ENCODE measurements at places on chromosomes 6 and 20.

DNA sequence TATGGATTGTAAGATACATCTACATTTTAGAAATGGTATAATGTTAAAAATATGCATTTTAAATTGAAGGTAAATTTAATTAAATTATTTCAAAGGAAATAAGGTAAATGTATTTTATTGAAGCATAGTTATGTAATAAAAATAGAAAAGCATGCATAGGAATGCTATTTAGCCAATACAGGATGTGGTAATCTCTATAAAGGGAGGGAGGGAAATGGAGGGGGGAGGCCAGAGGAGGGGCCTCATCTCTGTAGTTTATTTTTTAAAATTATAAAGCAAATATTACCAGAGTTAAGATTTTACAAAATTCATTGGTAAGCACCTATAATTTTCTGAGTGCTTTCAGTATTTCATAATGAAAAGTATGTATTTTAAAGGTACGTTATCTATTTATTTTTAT, 27.2 kb downstream of the SLC16A10 start:
- DNase-seq, result no peak

DNA sequence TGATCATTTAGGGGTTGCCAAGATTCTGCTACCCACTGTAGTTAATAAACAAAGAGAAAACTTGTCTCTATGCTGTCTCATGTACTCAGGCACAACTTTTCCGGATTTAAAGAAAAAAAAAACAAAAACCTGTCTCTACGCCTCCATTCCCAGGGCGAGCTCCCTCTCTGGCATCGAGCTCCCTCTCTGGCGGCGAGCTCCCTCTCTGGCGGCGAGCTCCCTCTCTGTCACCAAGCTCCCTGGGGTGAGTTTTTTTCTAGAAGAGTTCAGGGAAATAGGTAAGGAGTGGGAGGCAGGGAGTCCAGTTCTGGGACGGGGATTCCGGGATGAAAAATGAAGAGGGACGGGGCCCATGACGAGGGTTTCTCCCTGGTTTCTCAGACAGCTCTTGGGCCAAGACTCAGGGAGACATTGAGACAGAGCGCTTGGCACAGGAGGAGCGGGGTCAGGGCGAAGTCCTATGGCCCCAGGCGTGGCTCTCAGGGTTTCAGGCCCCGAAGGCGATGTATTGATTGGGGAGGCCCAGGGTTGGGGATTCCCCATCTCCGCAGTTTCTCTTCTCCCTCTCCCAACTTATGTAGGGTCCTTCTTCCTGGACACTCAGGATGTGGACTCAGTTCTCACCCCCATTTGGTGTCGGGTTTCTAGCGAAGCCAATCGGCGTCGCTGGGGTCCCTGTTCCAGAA, 16.5 kb upstream of the HLA-A start:
- DNase-seq, result no peak

DNA sequence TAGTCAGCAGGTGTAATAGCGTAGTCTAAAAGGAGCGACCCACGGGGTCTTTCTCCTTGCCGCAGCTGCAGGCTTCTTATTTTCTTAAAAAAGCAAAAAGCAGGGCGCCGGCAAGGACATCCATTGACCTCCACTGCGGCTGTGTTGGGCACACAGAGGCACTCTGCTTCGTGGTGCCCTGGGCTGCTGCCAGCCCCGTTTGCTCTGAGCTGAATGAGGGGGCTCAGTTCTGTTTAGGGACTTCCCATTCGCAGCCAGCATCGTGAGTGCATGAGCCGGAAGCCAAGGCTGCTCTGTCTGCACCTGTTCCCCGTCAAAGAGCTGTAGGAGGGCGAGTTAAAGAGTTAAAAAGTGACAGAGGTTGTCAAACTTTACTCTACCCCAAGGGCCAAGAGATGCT, 1.7 kb upstream of the SLC22A2 start:
- DNase-seq, result no peak

DNA sequence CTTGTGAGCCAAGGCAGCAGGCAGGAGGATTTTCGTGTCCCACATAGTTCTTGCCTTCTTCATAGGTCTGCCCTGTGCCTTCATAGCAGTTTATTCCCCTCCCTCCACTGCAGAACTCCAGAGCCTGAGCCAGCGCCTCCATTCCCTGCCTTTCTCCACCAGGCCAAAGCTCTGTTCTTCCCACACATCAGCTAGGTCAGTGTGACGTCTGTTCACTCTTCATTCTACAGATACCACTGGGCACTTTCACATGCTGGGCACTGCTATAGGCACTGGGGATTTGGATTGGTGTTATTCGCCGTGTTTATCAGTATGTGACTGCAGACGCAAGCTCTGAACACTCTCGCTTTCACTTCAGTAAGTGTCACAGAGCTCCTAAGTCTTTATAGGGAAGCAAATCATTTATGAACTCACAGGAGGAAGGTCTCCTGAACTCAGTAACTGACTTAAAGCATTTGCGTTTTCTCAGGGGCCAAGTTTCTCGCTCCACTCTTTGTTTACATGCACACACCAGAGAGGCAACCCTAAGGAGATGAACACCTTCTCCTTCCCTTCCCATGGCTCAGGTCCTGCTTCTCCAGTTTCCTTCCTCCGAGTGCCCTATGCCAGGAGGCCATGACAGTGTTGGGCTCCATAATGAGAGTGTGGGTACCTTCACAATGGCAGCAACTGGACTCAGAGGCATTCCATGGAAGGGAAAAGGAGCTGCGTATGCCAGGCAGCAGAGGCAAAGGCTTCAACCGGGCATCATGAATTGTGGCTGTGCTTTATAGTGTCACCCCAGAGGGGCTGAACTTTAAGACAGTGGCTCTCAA, 6.3 kb upstream of the APMAP start:
- DNase-seq, result no peak

GRCh38 chr6:1538810-1539478, 70.8 kb upstream of the FOXC1 start:
- no peak for DNase-seq

DNA sequence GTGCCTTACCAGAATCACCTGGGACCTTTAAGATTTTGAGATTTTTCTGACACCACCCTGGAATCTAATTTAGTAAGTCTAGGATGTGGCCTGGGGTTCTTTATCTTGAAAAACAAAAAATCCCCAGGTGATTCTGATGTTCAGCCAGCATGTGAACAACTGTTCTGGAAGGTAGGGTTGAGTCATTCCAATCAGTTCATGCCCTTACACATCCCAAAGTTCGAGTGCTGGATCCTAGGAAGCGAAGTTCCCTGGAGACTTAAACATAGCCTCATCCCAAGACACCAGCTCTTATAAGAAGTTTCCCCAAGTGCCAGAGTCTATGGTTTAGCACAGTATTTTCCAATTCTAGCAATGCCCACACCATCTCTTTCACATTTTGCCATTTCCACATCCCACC, 6.3 kb upstream of the TSHZ2 start:
- no peak for DNase-seq

GRCh38 chr6:75114806-75115205, 91.0 kb downstream of the COL12A1 start:
- no peak for DNase-seq

- no peak for DNase-seq
Measured at GRCh38 chr6:105501826-105502344, 99.0 kb upstream of the PREP start.

- DNase-seq, result no peak
Measured at GRCh38 chr6:53326372-53327016, 22.3 kb downstream of the ELOVL5 start.

DNA sequence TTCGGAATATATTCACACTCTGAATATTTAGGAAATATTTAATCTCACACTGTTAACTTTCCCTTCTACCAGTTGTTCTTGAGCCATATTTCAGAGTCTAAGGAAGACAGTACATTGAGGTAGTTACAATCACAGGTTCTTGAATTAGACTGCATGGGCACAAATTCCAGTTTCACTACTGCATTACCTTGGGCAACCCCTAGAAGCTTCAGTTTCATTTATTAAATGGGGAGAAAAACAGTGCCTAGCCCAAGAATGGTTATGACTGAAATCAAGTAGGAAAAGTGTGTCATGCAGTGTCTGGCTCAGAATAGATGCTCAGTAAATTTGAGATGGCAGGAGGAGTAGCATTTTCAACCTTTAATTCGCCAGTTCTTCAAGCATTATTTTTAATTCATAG, 124.5 kb upstream of the SAMD5 start:
- no peak for DNase-seq

- no peak for DNase-seq
Measured at GRCh38 chr6:42935322-42935721, 6.0 kb downstream of the CNPY3 start.

DNA sequence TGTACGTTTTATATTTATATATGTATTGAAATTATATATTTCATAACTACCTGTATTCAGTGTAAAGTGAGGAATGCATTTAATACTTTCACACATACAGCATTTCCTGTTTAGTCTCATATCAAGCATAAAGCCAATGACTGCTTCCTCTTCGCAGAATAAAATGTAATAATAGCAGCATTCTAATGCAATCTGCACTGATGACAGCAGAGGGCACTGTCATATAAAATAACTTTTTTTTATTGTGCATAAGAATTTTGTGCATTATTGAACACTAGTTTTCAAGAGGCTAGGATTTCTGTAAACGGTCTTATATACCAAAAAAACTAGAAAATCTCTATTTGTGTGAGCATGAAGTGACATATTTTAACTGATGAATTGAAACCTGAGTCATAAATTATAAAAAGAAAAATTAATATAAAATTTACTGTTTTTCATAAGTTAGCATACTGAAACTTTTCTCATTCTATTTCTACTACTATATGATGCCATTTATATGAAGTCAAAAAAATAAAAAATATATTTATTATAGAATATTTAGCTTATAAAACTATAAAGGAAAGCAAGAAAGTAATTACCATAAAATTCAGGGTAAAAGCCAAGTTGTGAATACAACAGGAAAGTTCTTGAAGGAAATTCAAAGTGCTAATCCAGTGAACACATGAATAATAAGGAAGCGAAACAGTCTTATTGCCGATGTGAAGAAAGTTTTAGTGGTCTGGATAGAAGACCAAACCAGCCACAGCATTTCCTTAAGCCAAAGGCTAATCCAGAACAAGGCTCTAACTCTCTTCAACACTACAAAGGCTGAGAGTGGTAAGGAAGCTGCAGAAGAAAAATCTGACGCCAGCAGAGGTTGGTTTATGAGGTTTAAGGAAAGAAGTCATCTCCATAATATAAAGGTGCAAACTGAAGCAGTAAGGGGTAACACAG, 36.3 kb downstream of the RNF146 start:
- no peak for DNase-seq

DNA sequence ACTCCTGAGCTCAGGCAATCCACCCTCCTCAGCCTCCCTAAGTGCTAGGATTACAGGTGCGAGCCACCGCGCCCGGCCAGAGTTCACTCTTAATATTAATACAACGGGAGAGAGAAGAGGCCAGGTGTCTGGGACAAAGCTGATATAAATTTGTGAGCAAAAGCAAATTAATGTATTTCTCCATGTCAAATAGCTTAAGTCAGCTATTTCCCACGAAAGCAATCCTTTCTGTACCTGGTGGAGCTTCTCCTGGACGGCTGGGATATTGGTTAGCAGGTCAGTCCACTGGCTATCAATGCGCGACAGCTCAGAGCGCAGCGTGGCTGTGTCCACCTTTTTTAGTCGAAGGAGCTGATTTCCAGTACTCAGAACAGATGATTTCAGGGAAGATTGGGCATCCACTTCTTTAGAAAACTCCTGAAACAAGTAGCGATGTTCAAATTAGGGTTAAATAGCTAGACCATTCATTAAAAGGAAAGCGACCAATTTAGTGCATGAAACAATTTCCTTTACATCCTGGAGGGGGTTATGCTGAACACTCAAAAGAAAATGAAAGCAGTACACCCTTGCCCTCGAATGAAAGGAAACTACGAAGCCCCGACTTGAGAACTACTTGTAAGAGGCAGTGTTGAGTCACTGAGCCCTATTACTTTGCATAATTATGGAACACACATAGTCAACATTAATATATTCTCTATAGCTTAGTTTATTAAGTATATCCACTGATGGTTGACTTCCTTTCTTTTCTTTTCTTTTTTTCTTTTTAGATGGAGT, 403.4 kb downstream of the SYNE1 start:
- no peak for DNase-seq

DNA sequence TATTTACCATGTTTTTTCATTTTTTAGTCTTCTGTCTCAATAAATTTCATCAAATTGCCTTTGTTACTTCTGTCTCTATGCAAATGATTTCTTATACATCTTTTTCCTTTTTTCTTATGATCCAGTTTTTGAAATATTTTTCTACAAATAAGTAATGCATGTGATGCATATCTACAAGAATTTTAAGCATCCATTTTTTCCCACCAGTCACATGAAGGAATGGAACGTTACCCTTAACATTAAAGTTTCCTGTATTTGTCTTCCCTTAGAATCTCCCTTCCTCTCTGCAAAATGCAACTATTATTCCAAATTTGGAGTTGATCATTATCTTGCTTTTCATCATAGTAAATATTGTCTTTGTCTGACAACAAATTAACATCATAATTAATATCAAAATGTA, 35.5 kb downstream of the PSMB9 start:
- DNase-seq, result no peak

DNA sequence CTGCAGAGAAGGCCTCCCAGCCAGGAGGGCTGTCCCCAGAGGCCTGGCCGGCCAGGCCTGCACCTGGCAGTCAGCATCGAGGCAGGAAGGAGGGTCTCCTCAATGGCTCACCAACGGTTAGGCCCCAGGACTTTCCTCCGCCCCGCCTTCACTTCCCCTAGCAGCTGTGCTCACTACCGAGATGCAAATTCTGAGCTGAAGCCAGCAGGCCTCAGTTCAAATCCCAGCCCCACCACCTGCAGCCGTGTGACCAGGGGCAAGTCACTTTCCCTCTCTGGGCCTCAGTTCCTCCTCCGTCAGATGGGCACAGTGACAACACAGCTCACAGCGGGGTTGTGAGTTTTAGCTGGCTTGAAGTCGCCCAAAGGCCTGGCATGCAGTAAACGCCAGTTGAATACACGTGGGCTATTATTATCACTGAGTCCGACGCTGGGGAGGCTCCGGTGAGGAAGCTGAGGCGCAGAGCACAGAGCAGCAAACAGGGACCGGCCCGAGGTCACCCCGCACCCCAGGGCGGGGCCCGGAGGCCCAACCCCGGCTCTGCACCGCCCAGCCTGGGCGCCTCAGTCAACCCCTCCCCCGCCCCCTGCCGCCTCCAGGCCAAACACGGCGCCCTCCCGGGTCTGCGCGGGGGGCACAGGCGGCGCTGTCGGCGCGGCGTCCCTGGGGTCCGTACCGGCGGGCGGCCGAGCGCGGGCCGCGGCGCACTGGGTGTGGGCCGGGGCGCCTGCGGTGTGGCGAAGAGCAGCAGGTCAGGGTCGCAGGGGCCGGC, 671 bp downstream of the E2F1 start:
- DNase-seq, result peak; percentile 46

- DNase-seq, result no peak
Measured at GRCh38 chr20:14069796-14070195, 74.5 kb downstream of the MACROD2 start.

DNA sequence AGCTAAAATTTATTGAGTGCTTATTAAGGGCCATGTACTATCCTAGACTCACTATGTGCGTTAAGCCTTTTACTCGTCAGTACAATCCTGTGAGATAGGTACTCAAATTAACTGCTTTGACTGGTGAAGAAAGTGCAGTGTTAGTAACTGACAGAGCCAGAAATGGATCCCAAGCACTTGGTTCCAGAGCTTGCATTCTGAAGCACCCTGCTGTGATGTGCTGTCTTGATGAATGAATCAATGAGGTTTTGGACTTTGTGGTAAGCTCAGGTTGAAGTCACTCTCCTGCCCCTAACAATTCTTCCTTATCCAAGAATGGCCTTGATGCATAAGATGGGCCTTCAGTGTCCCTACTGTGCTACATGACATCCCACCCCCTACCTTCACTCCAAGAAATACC, 3.7 kb downstream of the STX11 start:
- DNase-seq, result no peak

- no peak for DNase-seq
Measured at GRCh38 chr6:20068421-20068988, 143.8 kb downstream of the MBOAT1 start.
